Activated CD4-positive, alpha-beta T cell treated with anti-CD3 and anti-CD28 coated beads for 36 hours (primary cell): ENCODE measurements at places on chromosomes 13 and 19.

DNA sequence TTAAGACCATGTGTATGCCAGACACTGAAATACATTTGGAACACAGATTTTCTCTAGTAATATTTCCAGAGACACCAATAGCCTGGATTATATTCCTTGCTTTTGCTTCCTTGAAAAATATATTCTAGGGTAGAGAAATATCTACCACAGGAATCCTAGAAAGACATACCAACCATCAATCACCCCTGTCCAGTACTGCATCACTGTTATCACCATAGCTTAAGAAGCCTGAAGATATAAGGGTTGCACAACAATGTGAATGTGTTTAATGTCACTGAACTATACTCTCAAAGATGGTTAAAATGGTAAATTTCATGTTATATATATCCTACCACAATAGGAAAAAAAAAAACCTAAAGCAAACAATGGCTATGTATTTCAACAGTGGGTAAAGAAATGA is 163.6 kb downstream of the DIAPH3 start:
- DNase-seq, result no peak

DNA sequence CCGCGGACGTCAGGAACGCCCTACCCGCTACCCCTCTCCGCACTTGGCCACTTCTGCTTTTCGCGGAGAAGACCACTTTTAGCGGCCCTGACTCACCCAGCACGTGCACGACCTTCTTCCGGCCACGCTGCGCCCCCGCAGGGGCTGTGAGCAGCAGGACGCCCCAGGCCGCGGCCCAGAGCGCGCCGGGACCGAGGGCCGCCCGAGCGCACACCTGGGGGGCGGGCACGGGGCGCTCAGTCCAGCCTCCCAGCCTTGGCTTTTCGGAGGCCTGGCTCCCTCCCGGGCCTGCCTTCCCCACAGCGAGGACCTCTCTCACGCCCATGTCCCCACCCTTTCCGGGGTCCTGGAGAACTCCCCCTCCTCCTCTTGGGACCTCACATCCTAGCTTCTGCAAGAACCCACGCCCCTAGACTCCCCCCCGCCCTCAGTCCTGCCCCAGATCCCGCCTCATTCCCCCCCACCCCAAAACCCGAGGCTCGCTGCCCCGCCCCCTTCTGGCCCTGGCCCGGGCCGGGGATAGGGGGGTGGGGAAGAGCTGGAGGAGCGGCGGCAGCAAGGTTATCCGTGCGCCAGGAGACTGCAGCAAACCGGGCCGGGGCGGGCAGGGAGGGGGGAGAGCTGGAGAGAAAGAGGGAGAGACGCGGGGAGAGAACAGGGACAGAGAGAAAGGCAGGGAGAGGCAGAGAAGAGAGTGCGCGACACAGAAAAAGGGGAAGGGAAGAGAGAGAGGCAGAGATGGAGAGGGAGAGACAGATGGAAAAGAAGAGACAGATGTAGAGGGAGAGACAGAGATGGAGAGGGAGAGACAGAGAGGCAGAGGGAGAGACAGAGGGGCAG is 11.5 kb downstream of the TM6SF2 start:
- no peak for DNase-seq

- DNase-seq, result no peak
Measured at GRCh38 chr13:88586263-88586662, 915.1 kb downstream of the SLITRK5 start.

- DNase-seq, result peak; percentile 69
Measured at GRCh38 chr19:1223018-1223855, 14.6 kb downstream of the CBARP start.

- DNase-seq, result no peak
Measured at GRCh38 chr13:69109891-69110525, 997.6 kb upstream of the ATXN8OS start.

DNA sequence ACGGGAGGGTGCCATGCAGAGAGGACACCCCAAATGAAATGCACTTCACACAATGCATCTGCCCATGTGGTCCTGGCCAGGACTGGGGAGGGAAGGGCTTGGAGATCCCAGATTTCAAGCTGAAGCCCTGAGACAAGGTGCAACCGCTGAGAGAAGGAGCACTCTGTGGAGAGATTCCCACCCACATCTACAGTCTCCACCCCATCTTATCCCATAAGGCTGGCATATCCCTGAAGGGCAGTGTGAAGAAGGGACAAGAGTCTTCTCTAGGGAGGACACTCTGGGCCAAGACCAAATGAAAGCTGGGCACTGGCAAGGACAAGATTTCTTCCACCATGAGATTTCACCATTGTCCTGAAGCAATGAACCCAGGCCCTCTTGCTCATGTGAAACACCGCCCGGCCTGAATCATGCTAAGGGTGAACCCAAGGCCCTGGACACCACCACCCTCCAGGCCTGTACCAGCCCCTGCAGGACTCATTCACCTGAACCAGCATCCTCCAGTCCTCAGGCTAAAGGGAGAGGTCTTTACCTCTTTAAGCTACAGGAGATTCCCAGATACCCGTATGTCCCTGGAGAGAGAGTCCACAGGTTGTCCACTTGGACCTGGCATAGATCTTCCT is 20.5 kb downstream of the CEACAM4 start:
- no peak for DNase-seq

DNA sequence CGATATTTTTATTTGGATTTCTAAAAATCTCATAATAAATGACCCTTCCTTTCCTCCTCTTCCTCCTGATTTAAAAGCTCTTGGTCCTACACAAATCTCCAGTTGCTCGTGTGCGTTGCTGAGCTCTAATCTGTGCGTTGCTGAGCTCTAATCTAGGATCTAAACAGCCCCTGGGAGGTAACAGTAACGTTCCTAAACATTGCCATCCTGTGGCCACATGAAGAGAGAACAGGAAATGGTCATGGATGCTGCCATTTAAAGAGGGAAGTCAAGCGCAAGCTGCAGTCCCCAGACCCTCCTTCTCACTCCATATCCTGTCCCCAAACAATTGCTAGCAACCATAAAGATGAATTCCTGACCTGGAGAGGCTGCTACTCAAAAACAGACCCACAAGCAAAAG is 170.8 kb downstream of the NUFIP1 start:
- DNase-seq, result no peak

- peak; percentile 85 for DNase-seq
Measured at GRCh38 chr13:30832845-30833332, 73.2 kb upstream of the MEDAG start.

- no peak for DNase-seq
Measured at GRCh38 chr19:32824191-32824751, 45.3 kb downstream of the SLC7A9 start.

DNA sequence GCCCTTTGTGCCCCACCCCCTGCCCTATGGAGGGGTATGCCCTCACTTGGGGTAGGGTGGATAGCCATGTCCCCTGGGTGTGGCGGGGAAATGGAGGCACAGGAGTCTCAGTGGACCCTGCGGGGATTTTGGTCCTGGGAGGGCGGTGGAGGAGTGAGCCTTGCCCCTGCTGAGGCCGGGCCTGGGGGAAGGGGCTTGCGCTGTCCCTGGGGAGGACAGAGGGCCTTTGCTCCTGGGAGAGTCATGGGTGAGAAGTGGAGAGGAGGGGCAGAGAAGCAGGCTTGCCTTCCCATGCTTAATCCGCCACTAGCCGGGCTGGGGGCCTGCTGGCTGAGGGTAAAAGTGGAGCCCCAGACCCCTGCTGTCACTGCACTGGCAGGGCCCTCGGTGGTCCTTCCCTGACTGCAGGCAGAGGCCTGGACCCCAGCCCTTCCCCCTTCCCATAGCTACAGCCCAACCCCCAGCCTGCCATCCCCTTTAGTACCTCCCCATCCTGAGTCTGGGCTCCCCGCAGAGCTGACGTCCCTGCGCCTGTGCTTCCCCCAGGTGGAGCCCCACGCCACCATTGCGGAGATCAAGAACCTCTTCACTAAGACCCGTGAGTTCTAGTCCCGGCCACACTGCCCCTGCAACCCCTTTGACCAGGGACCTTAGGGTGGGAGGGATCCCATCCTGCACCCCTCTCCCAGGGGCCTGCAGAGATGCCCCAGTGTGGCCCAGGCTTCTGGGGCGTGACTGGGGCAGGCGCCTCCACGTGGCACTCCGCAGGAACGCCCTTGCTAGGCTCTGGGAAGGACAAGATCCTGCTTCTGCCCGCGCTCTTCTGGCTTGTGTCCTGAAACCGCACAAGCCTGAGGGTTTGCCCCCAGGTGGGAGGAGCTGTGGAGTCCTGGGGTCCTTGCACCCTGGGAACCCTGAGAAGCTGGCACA is 8.9 kb downstream of the NDUFB7 start:
- no peak for DNase-seq
